ENCODE measurements at places on chromosomes 7 and 10.

GRCh38 chr10:107899075-107899474 lies 734.6 kb upstream of the SORCS1 start:
- DNase-seq = no peak

- no peak for DNase-seq
Observed at GRCh38 chr7:63042730-63043511, 955.7 kb upstream of the ZNF722 start.

- no peak for DNase-seq
Observed at GRCh38 chr7:37993060-37993501, 72.6 kb downstream of the EPDR1 start.

DNA sequence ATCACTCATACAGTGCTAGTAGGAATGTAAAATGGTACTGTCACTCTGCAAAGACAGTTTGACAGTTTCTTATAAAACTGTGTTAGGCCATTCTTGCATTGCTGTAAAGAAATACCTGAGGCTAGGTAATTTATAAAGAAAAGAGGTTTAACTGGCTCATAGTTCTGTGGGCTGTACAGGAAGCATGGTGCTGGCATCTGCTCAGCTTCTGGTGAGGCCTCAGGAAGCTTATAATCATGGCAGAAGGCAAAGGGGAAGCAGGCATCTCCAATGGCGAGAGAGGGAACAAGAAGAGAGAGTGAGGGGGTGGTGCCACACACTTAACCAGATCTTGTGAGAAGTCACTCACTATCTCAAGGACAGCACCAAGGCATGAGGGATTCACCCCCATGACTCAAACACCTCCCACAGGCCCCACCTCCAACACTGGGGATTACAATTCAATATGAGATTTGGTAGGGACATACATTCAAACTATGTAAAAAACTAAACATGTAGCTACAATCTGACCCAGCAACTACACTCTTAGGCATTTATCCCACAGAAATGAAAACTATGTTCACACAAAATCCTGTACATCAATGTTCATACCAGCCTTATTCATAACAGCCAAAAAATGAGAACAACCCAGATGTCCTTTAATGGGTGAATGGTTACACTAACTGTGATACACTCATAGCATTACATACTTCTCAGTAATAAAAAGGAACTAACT lies 5.0 kb downstream of the ALDH18A1 start:
- DNase-seq = no peak

- DNase-seq = no peak
Observed at GRCh38 chr10:100749309-100750217, 4.2 kb downstream of the PAX2 start.

GRCh38 chr7:126426652-126427051 lies 826.1 kb downstream of the GRM8 start:
- no peak for DNase-seq

DNA sequence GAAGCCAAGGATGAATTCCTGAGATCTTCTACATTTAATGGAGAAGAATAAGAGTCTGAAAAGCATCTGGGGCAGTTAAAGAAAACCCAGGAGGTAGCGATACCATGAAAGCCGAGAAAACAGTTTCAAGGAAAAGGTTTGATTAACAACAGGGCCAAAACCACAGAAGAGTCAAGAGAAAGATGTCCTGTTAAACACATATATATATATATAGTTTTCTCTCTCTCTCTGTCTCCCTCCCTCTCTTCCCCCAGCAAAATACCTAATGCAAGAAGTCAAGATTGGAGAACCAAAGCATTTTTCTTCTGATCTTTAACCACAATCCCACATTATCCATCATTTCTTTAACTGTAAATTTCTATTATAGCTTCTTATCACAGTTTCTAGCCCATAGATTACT lies 261.4 kb downstream of the SNX13 start:
- DNase-seq = no peak

All from NCI-H446 (cell line).